ENCODE measurements at places on chromosomes 16 and 17.

GRCh38 chr16:66948134-66948836 is 12.8 kb upstream of the CES3 start:
- H3K27me3 ChIP-seq, result no peaks in the 10 kb centered on the region
- peak overlapping the region; percentile 25 for H3K4me3 ChIP-seq
- no peaks in the 10 kb centered on the region for H3K36me3 ChIP-seq

DNA sequence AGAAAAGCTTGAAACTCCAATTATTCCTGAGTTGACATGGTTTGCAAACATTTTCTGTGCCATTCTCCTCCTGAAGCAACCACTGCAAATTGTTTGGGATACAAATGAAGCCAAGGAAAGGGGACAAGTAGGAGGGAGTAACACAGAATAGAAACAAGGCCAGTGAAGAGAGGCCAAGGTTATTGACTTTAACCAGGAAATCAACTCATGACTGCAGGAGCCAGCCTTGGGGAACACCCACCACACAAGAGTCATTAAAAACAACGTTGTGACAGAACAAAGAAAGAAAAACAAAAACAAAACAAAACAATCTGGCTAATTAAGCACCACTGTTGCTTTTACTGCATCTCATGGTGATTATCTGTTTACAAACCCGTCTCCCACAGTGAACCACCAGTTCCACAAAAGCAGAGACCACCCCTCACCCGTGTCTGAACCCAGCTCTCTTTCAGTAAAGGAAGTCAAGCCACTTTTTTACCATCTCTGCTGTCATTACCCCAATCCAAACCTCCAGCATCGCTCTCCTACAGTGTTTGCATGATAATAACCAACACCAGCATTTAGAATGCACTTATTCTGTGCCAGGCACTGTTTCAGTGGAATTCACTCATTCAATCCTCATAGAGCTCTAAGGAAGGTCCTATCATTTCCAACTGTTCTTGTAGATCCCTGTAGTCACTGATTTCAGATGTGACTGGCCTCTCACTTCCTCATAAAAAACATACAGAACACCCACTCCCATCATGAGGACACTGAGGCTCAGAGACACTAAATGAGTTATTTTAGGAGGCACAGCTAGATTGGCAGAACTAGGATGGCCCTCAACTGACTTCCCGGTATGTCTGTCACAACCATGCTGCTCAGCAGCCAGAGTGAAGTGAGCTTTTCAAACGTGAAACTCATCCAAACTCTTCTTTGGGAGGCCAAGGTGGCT is 2.0 kb downstream of the ZDHHC1 start:
- H3K4me1 ChIP-seq, result no peaks in the 10 kb centered on the region
- no peak overlapping the region for H3K4me3 ChIP-seq
- no peak for DNase-seq
- H3K36me3 ChIP-seq, result no peaks in the 10 kb centered on the region

DNA sequence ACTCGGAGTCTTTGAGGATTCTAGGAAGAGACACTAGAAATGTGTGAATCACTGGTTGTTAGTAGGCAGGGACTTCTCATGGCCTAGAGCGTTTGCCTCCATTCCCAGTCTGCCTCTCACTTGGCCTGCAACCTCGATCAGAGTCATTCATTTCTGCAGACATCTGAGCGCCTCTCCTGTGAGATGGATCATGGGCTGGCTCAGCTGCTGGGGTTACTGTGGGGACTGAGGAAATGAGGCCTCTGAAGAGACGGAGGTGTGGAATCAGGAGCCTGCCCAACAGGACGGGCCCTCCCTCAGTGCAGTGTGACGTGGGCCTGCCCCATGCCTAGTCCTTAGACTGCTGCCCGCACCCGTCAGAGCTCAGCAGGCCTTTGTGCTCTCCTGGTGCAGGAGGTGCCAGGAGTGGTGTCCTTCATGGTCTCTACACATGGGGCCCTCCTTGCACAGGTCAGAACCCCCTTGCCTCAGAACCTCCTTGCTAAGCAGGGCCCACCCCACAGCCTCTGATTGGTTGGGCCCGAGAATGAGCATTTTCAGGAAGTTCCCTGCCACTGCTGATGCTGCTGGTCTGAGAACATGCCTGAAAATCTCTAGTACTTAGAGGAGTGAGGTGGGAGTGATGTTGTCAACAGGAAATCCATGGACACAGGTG is 99.4 kb downstream of the NPIPB11 start:
- DNase-seq, result no peak
- H3K4me1 ChIP-seq, result no peaks in the 10 kb centered on the region
- H3K27me3 ChIP-seq, result no peaks in the 10 kb centered on the region
- no peak overlapping the region for H3K27ac ChIP-seq

GRCh38 chr17:17740615-17741348 is 59.5 kb downstream of the RAI1 start:
- H3K27me3 ChIP-seq, result no peaks in the 10 kb centered on the region
- no peak overlapping the region for H3K4me3 ChIP-seq
- H3K4me1 ChIP-seq, result peaks cover 39% of the 10 kb centered on the region
- no peak for DNase-seq
- H3K27ac ChIP-seq, result peak overlapping the region; percentile 77
- no peaks in the 10 kb centered on the region for H3K36me3 ChIP-seq

- H3K4me3 ChIP-seq, result no peak overlapping the region
- H3K4me1 ChIP-seq, result no peaks in the 10 kb centered on the region
- no peaks in the 10 kb centered on the region for H3K36me3 ChIP-seq
- H3K27me3 ChIP-seq, result no peaks in the 10 kb centered on the region
Measured at GRCh38 chr17:50604513-50604912, 30.2 kb upstream of the ABCC3 start.

- peaks cover 100% of the 10 kb centered on the region for H3K36me3 ChIP-seq
- DNase-seq, result no peak
- H3K27ac ChIP-seq, result no peak overlapping the region
- H3K4me1 ChIP-seq, result no peaks in the 10 kb centered on the region
- no peak overlapping the region for H3K4me3 ChIP-seq
Measured at GRCh38 chr17:81849457-81849856, 10.9 kb downstream of the P4HB start.
